ENCODE measurements at places on chromosomes 2 and 18. TPM values are rescaled to one million over a fixed set of nuclear protein-coding genes. Genes with fewer than 3 reads are reported as not detected.

CNTNAP5 gene
- not detected for total RNA-seq

TEX51 gene
- not detected for total RNA-seq

DNA sequence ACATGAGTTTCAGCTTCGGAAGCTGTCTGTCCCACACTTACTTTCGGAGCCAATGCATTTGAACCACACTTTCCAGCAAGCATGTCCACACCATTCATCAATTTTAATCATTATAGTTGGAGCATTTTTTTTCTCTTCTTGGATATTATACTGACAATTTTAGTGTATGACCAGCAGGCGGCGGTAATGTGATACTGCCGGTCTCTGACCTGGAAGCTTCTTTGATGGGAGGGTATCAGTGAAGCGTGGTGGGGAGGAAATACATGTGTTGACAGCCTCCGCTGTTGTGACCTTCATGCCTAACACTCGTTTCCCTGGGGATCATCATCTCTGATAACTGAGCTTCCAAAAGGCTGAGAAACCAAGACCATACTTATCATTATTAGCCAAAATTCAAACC, 231.7 kb downstream of the GBX2 start:
- peaks cover 50% of the 10 kb centered on the region for H3K36me3 ChIP-seq
- DNase-seq = no peak
- no peaks in the 10 kb centered on the region for H3K27me3 ChIP-seq
- no peak overlapping the region for H3K4me3 ChIP-seq
- H3K27ac ChIP-seq = no peak overlapping the region
- H3K4me1 ChIP-seq = peaks cover 42% of the 10 kb centered on the region

DNA sequence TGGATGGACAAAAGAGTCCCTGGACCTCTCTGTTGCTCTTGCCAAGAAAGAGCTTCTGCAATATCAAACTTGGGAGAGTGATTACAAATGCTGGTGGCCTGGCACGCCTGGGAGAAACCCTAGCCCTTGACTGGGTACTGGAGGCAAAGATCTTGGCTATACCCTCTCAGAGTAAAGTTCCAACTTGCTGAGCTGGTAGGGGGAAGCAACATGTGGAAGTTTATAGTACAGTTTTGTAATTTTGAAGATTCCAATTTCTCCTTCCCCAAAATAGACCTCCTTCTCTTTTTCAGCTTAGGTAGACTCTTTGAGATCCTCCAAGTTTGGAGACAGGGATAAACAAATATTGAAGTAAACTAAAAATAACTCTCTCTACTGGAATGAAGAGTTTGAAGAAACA, 645.3 kb downstream of the NR4A2 start:
- no peaks in the 10 kb centered on the region for H3K36me3 ChIP-seq
- DNase-seq = no peak
- H3K4me3 ChIP-seq = no peak overlapping the region
- H3K4me1 ChIP-seq = no peaks in the 10 kb centered on the region

DNA sequence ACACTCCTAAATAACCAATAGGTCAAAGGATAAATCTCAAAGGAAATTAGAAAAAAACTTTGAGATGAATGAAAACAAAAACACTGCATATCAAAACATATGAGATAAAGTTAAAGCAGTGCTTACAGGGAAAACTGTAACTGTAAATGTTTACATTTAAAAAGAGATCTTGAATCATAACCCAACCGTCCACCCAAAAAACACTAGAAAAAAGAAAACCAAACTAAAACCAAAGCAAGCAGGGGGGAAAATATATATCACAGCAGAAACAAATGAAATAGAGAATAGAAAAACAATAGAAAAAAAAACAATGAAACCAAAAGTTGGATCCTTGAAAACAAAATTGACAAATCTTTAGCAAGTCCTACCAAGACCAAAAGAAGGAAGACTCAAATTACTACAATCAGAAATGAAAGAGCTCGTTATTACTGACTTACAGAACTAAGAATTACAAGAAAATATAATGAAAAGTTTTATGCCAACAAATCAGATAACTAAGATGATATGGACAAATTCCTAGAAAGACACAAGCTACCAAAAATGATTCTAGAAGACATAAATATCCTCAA, 65.6 kb downstream of the TLK1 start:
- peaks cover 16% of the 10 kb centered on the region for H3K36me3 ChIP-seq
- no peaks in the 10 kb centered on the region for H3K27me3 ChIP-seq
- no peak overlapping the region for H3K27ac ChIP-seq
- H3K4me3 ChIP-seq = no peak overlapping the region
- H3K4me1 ChIP-seq = no peaks in the 10 kb centered on the region
- DNase-seq = no peak

DNA sequence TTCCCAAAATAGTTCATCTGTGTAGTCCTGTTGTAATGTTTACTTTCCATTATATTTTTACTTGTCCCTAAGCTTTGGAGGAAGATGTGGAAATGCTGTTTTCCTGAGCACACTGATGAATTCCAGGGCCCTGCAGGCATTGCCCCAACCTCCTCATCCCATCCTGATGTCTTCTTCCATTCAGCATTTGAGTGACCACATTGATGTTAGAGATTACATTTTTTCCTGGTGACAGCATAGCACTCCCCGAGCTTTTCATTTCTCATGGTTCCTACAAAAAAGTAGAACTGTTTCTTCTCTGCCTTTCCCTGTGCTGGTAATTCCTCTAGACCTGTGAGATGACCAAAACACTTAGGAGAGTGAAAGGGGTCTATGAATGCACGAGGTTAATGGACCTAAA, 4.8 kb downstream of the IL36A start:
- no peak overlapping the region for H3K4me3 ChIP-seq
- H3K27ac ChIP-seq = no peak overlapping the region
- no peak for DNase-seq
- peaks cover 9% of the 10 kb centered on the region for H3K27me3 ChIP-seq
- no peaks in the 10 kb centered on the region for H3K36me3 ChIP-seq

DNA sequence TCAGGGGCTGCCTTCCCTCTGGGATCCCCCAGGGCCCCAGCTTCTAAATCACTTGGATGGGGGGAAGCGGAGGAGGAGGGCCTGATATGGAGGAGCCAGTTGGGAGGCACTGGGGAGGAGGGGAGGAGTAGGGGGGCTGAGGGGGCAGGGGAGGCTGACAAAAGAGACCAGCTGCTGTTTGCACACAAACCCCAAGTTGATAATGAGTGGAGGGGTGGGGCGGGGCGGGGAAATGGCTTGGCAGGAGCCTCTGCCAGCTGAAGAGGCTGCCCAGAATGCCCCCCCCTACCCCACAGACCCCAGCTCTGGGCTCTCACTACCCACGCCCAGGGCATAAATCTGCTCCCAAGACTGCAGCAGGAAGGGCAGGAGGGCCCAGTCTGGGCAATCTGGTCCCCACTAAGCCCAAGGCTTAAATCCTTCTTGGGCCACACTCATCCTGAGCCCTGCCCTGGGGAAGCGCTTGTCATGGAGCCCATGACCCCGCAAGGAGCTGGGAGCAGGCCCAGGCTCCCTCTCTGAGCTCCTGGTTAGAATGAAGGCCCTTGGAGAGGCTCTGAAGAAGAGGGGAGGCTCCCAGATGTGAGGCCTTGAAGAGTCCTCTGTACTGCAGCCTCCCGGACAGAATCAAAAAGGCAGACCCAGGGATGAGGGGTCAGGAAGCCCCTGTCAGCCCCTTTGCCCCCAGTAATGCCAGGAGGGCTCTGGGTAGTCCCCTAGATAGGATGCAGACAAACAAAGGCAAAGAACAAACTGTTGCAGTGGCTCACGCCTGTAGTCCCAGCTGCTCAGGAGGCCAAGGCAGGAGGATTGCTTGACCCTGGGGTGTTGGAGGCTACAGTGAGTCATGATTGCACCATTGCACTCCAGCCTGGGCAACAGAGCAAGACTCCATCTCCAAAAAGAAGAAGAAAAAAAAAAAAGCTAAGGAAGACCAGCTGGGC, 24.8 kb upstream of the PTMA start:
- H3K27ac ChIP-seq = no peak overlapping the region
- DNase-seq = no peak
- no peak overlapping the region for H3K4me3 ChIP-seq
- no peaks in the 10 kb centered on the region for H3K27me3 ChIP-seq

- no peaks in the 10 kb centered on the region for H3K27me3 ChIP-seq
- peaks cover 11% of the 10 kb centered on the region for H3K36me3 ChIP-seq
- H3K4me3 ChIP-seq = peak overlapping the region; percentile 86
These were observed 25.8 kb upstream of the TMEM182 start for GRCh38 chr2:102736110-102736409.

DNA sequence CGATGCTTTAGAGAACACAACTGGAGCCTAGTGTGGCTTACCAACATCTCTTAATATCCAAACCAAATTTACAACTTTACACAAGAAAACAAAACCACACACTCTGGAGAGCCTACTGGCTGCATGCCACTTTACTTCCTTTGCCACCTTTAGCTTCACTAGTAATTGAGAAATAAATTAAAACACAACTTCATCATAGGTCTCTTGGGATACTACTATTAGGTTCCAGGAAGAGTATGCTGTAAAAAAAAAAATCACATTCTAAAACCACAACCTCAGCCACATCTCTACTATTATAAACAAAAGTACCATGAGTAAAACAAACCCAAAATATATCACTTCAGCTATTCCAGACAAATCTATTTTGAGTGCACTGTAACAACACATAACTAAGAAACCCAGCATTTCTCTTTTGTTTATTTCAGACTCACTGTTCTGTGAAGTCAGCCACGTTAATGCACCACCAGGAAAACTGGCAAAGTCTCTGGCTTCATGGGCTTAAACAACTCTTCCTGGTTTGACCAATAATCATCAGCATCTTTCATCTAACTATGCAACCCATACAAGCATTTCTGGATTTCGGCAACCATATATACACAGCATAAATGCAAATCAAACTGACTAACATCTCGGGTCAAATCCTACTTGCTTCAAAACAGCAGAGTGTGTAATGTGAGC, 59.1 kb downstream of the REV1 start:
- H3K4me3 ChIP-seq = no peak overlapping the region
- no peak for DNase-seq
- H3K27ac ChIP-seq = no peak overlapping the region
- peaks cover 13% of the 10 kb centered on the region for H3K4me1 ChIP-seq
- peaks cover 59% of the 10 kb centered on the region for H3K36me3 ChIP-seq

DNA sequence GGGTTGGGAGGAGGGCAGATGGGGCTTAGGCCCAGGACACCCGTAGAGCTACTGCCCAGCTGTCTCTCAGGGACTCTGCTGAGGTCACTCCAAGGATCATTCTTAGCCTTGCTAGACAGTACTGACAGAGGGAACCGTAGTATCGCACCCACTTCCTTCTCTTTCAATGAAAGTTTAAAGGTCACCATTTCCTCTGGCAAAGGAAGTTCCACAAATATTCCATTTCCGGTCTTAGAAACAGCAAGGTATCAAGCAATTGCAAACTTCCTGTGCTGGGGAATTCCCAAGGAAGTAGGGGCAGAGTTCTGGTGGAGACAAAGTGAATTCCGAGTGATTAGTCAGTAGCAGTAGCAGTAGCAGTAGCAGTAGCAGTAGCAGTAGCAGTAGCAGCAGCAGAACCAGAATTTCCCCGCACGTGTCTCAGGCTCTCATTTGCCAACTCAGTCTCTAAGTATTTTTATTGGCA, 24.7 kb downstream of the IL1B start:
- peaks cover 36% of the 10 kb centered on the region for H3K4me1 ChIP-seq
- peak overlapping the region; percentile 88 for H3K27ac ChIP-seq
- peak; percentile 67 for DNase-seq
- no peaks in the 10 kb centered on the region for H3K27me3 ChIP-seq
- no peaks in the 10 kb centered on the region for H3K36me3 ChIP-seq

- no peak for DNase-seq
- no peaks in the 10 kb centered on the region for H3K27me3 ChIP-seq
- H3K36me3 ChIP-seq = no peaks in the 10 kb centered on the region
- no peak overlapping the region for H3K27ac ChIP-seq
- no peak overlapping the region for H3K4me3 ChIP-seq
These were observed 9.6 kb downstream of the CFAP221 start for GRCh38 chr2:119553687-119554344.

DNA sequence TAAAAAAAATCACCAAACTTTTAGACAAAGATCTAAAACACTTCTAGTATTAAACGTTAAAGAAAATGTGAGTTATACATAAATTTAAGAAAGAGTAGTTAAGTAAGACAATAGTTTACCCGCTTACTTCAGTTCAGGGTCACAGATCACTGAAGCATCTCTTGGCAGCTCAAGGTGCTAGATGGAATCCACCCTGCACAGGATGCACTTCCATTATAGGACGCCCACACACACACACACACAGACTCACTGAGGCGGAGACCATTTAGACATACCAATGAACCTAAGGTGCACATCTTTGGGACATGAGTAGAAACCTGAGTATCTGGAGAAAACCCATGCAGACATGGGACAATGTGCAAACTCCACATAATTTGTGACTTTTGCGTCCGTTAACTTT, 630.6 kb upstream of the ZNF804A start:
- DNase-seq = no peak
- H3K4me1 ChIP-seq = no peaks in the 10 kb centered on the region
- no peaks in the 10 kb centered on the region for H3K36me3 ChIP-seq
- H3K27ac ChIP-seq = no peak overlapping the region
- H3K27me3 ChIP-seq = no peaks in the 10 kb centered on the region
